ENCODE measurements at places on chromosomes 11 and 22. TPM values are rescaled to one million over a fixed set of nuclear protein-coding genes. Genes with fewer than 3 reads are reported as not detected.
A peak's percentile ranks its signal among the peaks of the same experiment; 100 is the strongest.

Gene MPZL2
- total RNA-seq = 39.4 TPM

- H3K27me3 ChIP-seq = no peaks in the 10 kb centered on the region
- DNase-seq = no peak
- no peak overlapping the region for H3K4me3 ChIP-seq
These were observed 799 bp downstream of the CCDC88B start for GRCh38 chr11:64340671-64341335.

DNA sequence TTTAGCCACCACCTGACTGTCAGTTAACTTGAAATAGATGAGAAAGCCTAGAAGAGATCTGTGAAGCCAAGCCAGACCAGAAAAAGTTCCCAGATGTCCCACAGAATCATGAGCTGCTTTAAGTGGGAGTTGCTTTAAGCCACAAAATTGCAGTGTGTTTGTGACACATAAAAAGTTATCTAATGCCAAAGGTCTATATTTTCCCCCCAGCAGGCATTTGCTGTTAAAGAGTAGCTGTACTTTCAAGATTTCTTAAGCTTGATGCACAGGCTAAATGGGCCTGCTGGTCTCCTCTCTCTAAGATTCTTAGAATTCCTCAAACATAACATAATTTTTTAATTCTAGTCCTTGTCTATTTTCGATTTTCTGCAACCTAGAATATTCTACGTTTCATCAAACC lies 825.7 kb downstream of the FAM181B start:
- H3K27ac ChIP-seq = no peak overlapping the region
- no peaks in the 10 kb centered on the region for H3K36me3 ChIP-seq
- no peaks in the 10 kb centered on the region for H3K4me1 ChIP-seq
- no peak for DNase-seq

DNA sequence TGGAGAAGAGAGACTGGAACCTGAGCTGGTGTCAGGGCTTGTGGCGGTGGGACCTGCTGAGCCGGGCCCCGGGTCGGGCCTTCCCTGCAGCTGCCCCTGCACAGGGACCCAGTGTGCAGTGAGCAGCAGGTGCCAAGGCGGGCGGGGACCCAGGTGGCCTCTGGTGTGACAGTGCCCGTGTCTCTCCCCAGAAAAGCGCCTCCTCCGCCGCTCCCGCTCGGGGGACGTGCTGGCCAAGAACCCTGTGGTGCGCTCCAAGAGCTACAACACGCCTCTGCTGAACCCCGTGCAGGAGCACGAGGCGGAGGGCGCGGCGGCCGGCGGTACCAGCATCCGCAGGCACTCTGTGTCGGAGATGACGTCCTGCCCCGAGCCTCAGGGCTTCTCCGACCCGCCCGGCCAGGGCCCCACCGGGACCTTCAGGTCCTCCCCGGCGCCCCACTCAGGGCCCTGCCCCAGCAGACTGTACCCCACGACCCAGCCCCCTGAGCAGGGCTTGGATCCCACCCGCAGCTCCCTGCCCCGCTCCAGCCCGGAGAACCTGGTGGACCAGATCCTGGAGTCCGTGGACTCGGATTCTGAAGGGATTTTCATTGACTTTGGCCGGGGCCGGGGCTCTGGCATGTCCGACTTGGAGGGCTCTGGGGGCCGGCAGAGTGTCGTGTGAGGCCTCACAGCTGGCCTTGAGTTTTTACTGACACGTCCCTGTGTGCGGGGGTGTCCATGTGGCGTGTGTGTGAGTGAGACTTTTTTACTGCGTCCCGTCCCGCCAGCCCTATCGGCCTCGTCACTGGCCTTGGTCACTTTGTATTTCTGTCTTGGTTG lies 15.6 kb upstream of the ARHGAP8 start:
- H3K27ac ChIP-seq = no peak overlapping the region
- H3K4me1 ChIP-seq = peaks cover 25% of the 10 kb centered on the region
- no peaks in the 10 kb centered on the region for H3K36me3 ChIP-seq
- no peak overlapping the region for H3K4me3 ChIP-seq
- DNase-seq = peak; percentile 11

GRCh38 chr11:102955624-102956023 lies at the start of gene MMP13:
Gene MMP13, minus strand, starts transcription at chr11:102955732. Its CDS starts 27 bp downstream, at chr11:102955705.
- no peak for DNase-seq
- H3K4me1 ChIP-seq = no peaks in the 10 kb centered on the region
- H3K36me3 ChIP-seq = no peaks in the 10 kb centered on the region
- H3K4me3 ChIP-seq = no peak within 1 kb of the TSS

GRCh38 chr11:120280600-120281051 lies 40.7 kb downstream of the POU2F3 start:
- peaks cover 18% of the 10 kb centered on the region for H3K4me1 ChIP-seq
- peak; percentile 56 for DNase-seq
- no peaks in the 10 kb centered on the region for H3K36me3 ChIP-seq
- H3K4me3 ChIP-seq = no peak overlapping the region
- no peaks in the 10 kb centered on the region for H3K27me3 ChIP-seq
- H3K27ac ChIP-seq = no peak overlapping the region
